ENCODE measurements at places on chromosomes 5 and 9.

- no peak for DNase-seq
Measured at GRCh38 chr5:120014535-120014934, 385.2 kb downstream of the FAM170A start.

GRCh38 chr9:97484134-97484533 is 17.3 kb upstream of the TMOD1 start:
- DNase-seq, result no peak

DNA sequence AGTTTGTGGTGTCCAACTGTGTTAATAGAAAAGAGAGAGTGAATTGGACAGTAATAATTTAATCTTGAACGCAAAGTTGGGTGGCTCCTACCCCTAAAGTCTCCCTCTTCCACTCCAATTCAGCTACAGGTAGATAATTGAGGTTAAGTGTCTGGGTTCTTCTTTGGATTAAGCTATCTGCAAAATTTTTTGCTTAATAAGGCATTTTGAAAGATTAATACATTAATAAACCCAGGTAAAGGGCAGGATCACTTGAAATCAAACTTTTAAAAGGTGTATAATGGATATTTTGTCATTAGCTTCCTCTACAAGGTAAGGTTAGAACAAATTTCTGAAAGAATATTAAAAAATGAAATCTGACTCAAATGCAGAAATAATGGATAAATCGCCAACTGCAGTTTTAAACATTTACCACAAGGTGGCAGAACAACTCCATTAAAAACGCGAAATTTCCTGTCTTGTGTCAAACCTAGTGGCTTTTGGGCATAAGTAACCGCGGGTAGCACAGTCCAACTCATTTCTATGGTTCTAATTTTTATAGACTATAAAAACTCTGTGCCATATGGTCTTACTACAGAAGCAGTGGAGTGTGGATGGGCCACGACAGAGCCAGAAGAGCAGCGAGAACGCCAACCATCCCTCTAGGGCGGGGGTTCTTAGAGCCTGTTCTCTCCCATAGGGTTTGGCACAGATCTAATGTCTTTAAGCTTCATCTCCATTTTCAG is 276.5 kb downstream of the ARHGEF28 start:
- no peak for DNase-seq

GRCh38 chr5:149432911-149433401 is 53.9 kb upstream of the IL17B start:
- DNase-seq, result no peak

DNA sequence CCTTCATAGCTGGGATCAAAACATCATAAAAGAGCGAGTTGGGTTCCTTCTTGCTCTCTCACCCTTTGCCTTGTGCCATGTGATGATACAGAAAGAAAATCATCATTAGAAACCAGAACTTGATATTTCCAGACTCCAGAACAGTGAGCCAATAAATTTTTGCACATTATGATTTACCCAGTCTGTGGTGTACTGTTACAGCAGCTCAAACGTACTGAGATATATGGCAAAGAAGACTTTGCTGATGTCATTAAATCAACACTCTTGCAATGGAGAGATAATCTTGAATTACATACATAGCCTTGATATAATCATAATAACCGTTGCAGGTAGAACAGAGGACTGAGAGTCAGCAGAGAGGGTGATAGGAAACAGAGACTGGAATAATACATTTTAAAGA is 1271.6 kb downstream of the CDH12 start:
- DNase-seq, result no peak

DNA sequence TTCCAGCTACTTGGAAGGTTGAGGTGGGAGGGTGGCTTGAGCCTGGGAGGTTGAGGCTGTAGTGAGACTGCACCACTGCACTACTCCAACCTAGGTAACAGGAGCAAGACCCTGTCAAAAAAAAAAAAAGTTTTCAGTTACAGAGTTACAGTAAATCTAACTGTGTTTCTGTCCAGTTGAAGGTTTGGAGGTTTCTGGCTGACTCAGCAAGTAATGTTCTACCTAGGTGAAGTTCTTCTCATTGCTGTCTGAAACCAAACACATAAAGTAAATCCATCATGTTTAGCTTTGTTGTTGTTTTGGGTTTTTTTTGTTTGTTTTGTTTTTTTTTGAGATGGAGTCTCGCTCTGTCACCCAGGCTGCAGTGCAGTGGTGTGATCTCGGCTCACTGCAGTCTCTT is 7.9 kb upstream of the ANKHD1 start:
- DNase-seq, result no peak

DNA sequence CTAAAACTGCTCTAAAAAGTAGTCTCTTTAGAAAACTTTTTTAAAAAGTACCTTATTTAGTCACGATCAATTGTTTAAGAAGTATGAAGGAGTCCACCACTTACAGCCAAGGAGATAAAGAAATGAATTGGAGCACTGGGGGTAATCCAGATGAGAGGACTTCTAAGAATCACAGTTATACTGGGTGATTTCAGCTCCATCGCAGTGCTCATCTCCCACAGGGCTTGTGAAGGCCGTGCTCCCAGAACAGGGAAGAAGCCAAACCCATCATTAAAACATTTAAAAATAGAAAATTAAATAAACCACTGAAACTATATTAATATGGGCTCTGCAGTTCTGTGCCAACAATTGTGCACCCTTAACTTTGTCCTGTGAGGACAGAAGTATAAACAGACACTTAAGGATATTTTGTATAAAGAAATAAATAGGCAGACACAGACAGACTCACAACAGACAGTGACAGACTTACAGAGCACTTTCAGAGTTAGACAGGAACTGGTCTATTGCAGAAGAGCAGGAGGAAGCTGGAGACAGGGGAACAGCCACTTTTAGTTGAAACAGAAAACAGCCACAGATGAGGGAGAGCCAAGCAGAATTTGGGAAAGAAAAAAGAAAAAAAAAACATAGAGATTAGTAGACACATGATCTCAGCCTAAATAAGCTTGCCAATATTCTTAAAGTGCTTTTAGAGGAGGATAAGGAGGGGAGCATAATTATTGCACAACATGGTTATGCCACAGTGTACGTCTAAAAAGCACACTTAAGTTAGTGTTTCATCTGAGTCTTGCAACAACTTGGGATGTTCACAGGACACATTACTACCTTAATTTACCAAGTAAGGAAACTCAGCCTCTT is 81.8 kb downstream of the FBXO38 start:
- DNase-seq, result no peak

- peak; percentile 53 for DNase-seq
Measured at GRCh38 chr5:124744170-124744971, 2.1 kb downstream of the ZNF608 start.

GRCh38 chr5:115423051-115423450 is 121.5 kb downstream of the FEM1C start:
- no peak for DNase-seq

GRCh38 chr5:16326137-16326536 is 139.5 kb downstream of the ZNF622 start:
- no peak for DNase-seq

GRCh38 chr9:113580041-113580953 is 116.8 kb downstream of the RGS3 start:
- peak; percentile 71 for DNase-seq

DNA sequence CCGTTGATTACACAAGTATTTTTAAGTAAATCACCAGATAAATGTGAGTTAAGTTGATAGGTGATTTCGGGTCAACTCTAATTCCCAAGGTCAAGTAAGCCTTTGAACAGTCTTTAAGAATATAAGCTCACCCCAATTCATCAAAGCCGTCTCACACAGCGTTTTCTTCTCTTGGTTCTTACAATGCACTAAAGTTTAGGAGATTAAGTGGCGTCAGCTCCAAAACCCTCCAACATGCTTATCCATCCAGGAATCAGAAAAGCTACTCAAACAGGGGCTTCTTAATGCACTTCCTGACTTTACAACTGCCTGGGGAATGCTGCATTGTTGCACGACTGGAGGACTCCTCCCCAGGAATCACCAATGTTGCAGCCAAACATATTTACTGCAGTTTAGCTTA is 206.2 kb upstream of the EFNA5 start:
- no peak for DNase-seq

DNA sequence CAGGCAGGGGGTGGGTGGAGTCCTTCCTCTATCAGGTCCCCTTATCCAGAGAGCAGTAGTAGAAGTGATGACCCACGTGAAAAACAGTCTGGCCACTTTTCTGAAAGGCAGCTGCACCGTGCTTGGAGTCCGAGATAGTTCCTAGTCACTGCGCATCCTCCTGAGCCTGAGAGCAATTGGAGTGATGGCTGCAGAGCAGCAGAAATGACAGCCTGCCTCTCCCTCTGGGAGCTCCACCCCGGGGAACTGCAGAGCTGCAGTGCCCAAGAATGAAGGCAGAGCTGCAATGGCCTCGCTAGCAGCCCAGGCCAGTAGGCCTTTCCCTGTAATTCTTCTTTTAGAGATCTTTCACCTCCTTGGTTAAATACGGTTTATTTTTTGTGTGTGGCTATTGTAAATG is 82.6 kb downstream of the CETN3 start:
- no peak for DNase-seq

- no peak for DNase-seq
Measured at GRCh38 chr5:85931220-85931619, 686.5 kb upstream of the COX7C start.

GRCh38 chr9:134783699-134784039 is 96.9 kb upstream of the FCN2 start:
- no peak for DNase-seq

DNA sequence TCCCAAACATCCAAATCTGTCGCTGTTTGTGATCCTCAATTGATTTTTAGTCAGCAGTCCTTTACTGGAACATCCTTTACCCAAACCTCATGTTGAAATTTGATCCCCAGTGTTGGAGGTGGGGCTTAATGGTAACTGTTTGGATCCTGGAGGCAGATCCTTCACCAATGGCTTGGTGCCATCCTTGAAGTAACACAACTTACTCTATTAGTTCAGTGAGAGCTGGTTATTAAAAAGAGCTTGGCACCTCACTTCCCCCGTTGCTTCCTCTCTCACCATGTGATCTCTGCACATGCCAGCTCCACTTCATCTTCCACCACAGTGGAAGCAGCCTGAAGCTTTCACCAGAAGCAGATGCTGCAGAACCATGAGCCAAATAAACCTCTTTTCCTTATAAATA is 40.3 kb downstream of the DNAJB5 start:
- DNase-seq, result no peak

- DNase-seq, result no peak
Measured at GRCh38 chr5:38364825-38365224, 106.5 kb downstream of the EGFLAM start.

DNA sequence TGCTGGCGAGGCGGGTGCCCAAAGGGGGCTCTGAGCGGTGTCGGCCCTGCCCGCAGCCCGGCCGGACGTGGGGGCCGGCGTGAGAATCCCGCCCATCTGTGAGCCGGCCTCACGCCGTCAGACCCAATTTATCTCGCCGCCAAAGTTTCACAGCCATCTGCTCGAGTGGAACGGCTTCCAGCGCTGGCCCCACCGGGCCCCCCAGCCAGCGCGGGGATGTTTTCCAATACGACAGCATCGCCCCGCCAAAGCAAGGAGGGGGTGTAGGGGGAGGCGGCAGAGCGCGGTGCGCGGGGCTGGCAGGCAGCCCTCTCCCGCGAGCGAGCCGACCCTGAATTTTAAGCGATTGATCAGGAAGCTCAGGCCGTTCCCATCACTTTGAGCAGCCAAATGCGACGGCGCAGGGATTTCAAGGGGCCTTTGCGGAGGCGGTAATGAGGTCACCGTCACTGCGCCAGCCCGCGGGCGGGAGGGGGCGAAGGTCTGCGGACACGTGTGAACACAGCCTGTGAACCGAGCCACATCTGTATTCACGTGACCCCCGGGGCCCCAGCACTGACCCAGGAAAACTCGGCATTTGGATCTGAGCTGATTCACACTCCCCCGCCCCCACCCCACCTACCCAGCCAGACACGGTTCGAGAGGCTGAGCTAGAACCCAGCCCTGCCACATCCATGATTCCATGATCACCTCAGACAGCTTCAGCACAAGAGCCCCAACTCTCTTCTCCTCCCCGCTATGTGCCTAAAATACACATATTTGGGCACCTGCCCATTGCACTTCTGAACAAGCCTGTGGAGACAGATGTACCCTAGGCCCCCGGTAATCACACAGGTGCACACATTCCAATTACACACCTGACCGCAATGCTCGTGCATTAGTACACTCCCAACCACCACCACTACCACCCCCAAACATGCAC is 47.8 kb upstream of the PSD2 start:
- DNase-seq, result peak; percentile 70

GRCh38 chr9:116907989-116908388 is 220.9 kb downstream of the TRIM32 start:
- DNase-seq, result no peak

GRCh38 chr5:75601996-75602395 is 9.3 kb upstream of the ANKDD1B start:
- no peak for DNase-seq

- no peak for DNase-seq
Measured at GRCh38 chr5:168740811-168741213, 161.6 kb upstream of the PANK3 start.

GRCh38 chr9:91345978-91346377 is 15.7 kb downstream of the AUH start:
- no peak for DNase-seq

DNA sequence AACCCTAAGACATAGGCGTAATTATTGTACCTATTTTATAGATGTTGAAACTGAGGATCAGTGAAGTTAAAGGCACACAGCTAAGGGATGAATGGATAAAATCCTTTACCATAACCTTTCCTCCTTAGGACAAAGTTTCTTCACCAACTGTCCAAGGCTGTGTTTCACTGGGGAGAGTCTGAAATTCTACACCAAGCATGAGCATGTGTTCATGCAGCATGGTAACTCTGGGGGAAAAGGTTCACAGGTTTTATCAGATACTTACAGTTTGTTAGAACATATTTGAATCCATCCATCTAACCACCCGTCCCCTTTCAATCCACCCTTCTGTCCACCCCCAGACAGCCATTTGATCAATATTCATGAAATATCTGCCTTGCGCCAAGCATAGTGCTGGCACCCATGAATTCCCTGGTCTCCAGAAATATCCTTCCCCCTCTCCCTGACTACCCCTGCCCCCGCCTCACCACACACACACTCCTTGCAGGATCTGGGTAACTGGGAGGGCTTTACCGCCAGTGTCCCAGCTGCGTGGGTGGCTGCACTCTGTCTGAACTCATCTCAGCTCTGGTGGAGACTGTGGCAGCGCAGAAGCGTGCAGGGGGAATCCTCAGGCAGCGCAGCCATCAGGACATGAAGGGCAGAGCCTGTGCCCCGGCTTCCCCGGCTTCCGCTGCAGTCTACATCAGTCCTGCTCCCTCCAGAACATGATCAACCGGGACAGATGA is 6.3 kb upstream of the KCNIP1 start:
- no peak for DNase-seq

DNA sequence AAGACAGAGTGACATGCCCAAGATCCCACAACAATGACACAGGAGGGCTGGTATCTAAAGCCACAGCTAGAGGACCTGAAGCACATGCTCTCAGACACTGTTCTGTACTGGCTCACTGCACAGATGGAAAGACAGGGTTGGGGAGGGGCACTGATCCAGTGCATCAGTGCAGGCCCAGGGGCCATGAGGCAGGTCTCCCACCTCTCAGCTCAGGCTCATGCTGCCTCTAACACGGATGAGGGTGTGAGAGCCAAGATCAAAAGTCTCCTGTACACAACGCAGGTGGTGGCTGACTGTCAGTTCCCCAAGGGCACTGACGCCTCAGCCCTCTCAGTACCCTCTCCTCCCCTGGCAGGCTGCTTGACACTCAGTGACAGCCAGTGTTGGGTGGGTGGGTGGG is 10.9 kb downstream of the RAPGEF1 start:
- no peak for DNase-seq

GRCh38 chr5:72268753-72269410 is 51.2 kb downstream of the MRPS27 start:
- DNase-seq, result no peak
